ENCODE measurements at places on chromosomes 13 and 19.

DNA sequence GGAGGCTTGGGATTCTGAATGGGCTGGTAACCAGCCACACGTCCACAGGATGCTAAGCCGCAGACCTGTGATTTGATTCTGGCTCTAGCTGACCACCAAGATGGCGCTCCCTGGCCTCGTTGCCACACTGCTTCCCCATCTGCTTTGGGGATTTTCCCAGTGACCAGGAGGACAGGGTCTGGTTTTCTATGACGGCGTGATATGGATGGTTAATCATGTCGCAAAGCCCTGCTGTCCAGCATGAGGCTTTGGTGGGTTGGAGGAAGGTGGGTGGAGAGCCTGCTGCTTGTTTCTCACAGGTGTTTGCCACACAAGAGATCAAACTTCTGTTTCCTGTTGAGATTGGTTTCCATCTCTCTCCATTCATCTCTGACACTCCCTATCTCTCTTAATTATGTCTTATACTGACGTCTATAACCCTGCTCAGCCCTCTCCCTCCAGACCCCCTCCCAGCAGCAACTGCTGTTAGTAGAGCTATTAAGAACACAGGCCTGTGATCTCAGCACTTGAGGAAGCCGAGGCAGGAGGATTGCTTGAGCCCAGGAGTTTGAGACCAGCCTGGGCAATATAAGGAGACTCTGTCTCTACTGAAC is 102.7 kb downstream of the SIPA1L3 start:
- no peak for DNase-seq

GRCh38 chr19:30020189-30020588 is 78.2 kb downstream of the URI1 start:
- DNase-seq = no peak

GRCh38 chr19:38059897-38060296 is 152.9 kb downstream of the SIPA1L3 start:
- DNase-seq = no peak

GRCh38 chr19:16076154-16076957 is at the start of gene TPM4:
Gene TPM4 (plus strand): TSS chr19:16076495. CDS start chr19:16076566, 71 bp downstream.
- DNase-seq = peak; percentile 75

DNA sequence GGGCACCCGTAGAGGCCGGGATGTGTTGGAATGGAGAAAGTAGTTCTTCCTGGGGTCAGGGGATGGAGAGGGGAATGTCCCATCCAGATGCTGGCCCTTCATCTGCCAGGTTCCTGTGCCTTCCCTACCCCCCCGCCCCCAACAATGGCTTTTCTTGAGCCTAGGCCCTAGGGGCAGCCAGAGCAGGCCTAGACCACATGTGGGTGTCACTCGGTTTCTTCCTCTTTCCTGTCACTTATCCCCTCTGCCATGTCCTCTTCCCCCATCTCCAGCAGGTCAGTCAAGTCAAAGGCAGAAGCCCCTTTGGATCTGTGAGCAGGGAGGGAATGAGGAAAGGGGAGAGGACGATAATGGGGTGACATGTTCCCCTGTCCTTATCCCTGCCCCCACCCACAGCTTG is 36.4 kb downstream of the LYL1 start:
- no peak for DNase-seq

DNA sequence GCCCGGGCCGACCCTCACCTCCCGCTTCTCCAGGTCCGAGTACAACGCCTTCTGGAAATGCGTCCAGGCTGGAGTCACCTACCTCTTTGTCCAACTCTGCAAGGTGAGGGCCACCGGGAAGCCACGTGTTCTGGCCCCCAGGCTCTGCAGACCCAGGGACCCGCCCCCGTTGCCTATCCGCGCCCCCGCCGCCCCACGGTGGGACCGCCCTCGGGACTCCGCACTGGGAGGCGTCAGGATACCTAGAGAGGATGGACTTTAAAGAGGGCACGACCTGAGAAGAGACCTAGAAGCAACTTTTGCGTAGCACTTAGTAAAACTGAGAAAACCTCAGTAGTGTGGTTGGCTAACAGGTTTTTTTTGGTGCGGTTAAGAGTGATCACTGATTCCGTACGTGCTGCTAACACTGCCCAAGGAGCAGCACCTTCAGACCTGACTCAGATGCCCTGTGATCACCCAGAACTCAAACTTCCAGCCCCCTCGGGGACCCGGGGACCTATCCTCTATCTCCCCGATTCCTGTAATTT is 492 bp downstream of the TMEM147 start:
- peak; percentile 73 for DNase-seq

- no peak for DNase-seq
Observed at GRCh38 chr13:110454227-110454859, 107.2 kb downstream of the RAB20 start.

DNA sequence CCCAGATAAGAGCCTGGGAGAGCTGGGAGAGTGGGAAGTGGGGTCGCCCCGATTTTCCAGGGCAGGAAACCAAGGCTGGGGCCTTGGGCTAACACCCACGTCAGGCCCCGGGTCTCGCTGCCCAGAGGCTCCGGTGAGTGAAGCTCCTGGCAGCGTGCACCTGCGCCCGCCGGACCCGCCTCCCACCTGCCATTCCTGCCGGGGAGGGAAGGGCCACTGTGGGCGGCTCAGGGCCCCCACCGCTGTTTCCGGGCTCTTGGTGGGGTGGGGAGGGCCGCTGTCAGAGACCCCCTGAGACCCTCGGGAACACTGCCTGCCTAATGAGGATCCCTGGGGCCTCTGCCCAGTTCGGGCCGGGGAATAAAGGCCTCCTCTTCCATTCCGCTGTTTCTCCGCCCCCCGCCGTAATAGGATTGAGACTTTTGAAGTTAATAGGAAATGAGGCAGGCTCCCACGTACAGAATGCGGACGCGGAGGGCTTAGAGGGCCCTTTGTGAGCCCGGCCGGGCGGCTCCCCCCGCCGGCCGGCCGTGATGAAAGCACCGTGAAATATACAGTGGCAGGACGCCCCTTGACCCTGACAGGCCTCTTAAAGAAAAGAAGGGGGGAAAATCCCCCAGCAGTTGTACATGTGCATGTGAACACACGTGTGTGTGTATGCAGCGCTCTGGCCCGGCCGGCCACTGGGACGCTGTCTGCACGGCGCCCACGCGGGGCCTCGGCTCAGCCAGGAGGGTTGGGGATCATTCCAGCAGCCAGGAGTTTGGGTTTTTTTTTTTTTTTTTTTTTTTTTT is 33.2 kb downstream of the EFNA2 start:
- DNase-seq = no peak

DNA sequence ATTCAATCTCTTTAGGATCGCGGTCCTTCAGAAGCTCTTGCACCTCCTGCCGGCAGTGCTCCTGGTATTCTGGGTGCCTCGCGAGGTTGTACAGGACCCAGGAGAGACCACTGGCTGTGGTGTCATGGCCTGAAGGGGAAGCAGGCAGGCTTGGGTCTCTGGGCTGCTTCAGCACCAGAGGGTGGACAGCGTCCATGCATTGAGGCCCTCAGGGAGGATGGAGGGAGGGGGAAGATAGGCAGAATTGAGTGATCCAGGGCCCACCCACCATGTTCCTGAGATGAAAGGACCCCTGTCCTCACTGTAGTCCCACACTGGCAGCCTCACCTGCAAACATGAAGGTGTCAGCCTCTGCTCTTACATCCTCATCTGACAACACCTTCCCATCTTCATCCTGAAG is 17.9 kb upstream of the OR10H5 start:
- no peak for DNase-seq
